ENCODE measurements at places on chromosomes 6 and 20.

GRCh38 chr20:1298166-1298565, 30.8 kb downstream of the SDCBP2 start:
- DNase-seq = no peak

DNA sequence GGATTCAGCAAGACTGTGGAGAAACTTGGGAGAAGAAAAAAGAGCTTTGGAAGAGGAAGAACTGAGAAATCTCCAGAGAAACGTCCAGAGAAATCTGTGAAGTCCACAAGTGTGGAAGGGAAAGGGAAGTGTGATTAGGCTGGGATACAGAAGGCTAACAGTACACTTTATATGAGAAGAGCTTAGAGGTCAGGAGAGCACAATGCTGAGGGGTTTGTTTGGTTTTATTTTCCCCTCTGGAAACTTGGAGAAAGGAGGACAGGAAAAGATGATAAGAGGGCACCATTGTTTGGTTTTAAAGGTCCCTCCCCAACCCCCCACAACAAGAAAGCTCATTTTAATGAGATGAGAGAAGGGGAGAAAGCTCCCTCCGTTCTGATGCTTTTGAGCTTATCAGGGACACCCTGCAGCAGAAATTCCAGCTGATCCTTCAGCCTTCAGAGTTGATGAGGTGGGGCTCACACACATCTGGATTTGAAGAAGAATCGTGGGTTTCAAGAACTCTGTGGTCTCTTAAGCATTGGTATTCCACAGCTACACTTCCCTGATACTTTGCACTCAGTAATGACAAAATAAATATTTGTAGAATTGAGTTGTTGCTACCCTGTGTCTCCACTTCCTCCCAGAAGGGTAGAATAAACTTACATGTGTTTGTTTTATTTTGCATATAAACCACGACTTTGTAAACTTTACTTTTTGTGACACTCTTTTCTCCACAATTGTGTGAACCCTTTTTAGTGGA, 1.9 kb downstream of the NT5E start:
- no peak for DNase-seq

- DNase-seq = no peak
Measured at GRCh38 chr6:134424165-134424797, 106.4 kb upstream of the SGK1 start.

GRCh38 chr6:85866758-85867401, 224.2 kb upstream of the SYNCRIP start:
- DNase-seq = no peak

DNA sequence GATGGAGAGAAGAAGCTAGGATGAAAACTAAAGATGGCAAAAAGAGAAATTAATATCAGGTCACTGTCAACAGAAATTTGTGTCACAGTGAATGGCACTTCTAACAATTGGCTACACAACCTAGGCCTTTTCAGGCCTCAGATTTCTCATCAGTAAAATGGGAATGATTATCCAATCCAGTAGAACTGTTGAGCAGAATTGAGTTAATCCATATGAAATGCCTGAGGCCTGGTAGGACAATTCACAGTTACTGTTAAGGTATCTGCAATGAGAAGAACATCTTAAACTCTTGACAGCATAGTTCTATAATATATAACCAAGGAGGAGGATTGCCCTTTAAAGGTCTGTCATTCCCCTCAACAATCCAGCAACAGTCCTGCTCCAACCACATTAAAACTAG, 217.9 kb upstream of the ZNF217 start:
- no peak for DNase-seq

- DNase-seq = no peak
Measured at GRCh38 chr6:170276369-170277057, 14.4 kb downstream of the DLL1 start.

GRCh38 chr6:54404791-54405190, 96.5 kb downstream of the TINAG start:
- DNase-seq = no peak

DNA sequence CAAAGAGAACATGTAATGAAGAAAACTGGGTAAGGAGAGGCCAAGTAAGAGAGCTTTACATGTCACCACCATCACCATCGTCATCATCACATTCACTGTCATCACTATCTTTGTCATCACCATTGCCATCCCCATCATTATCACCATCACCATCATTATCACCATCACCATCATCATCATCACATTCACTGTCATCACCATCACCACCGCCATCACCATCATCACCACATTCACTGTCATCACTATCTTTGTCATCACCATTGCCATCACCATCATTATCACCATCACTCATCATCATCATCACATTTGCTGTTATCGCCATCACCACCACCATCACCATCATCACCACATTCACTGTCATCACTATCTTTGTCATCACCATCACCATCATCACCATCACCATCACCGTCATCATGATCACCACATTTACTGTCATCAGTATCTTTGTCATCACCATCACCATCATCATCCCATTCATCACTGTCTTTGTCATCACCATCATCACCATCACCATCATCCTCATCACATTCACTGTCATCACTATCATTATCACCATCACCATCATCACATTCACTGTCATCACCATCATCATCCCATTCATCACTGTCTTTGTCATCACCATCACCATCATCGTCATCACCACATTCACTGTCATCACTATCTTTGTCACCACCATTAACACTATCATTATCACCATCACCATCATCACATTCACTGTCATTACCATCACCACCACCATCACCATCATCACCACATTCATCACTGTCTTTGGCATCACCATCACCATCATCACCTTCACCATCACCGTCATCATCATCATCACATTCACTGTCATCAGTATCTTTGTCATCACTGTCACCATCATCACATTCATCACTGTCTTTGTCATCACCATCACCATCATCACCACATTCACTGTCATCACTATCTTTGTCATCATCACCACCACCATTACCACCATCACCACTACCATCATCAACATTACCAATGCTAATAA, 172.3 kb downstream of the ERMARD start:
- DNase-seq = no peak

DNA sequence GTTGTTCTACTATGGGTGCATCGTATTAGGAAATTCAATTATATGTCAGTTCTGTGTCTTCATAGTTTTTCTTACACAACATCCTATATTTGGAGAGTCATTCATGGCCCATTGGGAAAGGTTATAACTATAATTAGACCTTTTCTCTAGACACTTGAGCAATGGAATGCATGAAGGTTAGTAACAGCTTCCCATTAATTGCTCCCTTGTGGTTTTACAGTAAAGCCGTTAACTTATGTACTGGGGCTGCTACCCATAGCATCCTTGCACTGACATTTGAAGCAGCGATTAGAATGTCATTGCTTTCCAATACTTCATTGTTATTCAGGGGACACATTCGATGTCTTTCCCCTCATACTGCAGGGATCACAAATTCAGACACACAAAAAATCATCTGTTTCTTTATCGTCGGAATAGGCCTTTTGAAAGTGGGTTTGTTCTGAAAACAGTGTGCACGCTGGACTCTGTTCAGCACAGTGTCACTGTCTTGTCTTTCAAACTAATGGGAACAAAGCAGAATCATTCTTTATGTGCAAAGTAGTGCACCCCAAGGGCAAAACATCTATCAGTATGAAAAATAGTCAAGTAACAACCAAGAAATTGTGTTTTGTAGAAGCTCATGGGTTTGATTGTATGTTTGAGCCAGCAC, 634.3 kb upstream of the MAP3K7 start:
- no peak for DNase-seq

DNA sequence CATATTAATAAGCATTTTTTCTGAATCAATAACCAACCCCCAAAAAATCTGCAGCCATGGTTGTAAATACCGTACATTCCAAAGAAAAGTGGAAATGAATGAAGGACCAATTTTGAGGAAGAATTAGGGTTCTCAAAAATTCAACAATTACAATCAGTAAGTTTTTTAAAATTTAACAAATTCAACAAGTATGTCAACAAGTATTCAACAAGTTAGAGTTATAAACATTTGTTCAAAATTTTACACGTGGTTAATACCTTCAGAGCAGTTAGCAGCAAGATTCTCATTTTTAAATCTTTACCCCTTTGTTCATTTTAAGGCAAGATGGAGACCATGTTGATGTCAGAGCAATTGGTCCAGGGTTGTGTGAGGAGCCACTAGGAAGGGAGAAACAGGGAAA, 27.6 kb upstream of the ANKEF1 start:
- no peak for DNase-seq

DNA sequence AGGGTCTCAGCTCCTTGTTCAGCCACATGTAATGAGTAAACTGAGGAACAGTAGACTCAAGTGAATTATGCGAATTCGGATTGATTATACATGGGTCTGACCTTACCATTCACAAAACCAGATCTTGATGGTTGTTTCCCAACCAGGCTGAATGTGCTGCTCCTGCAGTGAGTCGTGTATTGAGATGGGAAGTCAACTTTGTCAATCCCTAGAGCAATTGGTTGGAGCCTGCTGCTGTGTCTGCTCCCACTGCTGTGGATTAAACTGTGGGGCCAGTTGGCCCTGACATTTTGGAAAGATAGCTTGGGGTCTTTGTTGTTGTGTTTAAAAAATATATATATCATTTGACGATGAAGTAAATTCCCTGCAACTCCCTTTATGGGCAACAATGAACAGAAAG, 23.9 kb downstream of the FAM50B start:
- no peak for DNase-seq

DNA sequence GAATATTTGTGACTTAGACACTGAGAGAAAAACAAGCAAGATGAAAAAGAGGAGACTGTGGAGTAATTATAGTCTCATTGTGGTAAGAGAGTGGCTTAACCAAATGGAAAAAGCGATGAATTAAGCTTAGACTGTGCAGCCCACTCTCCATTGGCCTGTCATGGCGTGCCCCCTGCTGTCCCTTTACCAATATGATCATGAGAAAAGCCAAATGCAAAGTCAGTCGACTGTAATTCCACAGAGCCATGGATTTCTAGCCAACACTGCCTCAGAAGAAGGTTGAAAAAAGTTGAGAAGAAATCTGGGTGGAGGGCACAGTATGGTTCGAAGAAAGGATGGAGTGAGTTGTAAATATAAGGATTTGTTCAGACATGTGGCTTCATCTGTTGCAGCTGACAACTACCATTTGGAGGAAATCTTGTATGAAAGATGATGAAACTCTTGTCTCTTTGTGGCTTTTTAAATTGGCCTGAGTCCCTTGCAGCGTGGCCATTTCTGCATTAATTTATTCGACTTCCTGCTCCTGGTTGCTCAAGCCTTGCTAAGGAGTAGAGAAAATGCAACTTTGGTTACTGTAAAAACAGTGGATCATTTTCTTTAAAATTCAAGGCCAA, 251.4 kb downstream of the DOK5 start:
- DNase-seq = no peak

DNA sequence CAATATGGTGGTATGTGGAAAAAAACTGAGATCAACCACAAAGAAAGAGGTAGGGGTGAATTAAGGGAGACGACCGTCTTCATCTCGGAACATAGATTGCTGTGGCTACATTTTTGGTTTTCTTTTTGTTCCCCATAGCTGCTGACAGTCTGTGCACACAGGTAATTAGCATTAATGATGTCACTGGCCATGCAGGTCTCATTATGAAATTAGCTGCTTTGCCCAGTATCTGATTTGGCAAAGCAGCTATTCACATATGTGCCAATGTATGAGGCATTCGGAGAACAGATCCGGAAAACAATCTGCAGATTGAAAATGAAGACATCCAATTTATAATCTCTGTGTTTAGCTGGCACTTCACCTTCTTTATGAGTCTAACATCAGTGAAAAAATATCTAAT, 13.1 kb downstream of the NOX3 start:
- DNase-seq = no peak

DNA sequence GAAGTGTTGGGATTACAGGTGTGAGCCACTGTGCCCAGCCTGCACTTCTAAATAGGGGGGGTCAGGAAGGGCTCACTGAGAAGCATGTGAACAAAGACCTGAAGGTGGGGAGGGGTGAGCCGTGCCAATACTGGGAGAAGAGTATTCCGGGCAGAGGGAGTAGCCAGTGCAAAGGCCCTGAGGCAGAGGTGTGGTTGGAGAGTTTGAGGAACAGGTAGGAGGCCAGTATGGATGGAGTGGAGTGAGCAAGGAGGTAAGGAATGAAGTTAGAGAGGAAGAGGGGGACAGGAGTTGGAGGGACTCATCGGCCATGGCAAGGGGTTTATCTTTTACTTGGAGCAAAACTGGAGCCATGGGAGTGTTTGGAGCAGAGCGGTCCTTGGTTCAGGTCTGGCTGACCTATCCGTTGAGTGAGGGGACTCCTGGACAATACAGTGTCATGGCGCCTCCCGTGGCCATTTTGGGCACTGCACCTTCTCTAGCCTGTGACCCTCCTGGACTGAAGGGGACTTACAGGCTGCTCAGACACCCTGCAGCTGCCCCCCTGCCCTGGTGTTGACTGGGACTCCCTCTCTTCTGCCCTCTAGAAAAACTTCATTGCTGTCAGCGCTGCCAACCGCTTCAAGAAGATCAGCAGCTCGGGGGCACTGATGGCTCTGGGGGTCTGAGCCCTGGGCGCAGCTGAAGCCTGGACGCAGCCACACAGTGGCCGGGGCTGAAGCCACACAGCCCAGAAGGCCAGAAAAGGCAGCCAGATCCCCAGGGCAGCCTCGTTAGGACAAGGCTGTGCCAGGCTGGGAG, 12.1 kb downstream of the FOXS1 start:
- DNase-seq = peak; percentile 55

DNA sequence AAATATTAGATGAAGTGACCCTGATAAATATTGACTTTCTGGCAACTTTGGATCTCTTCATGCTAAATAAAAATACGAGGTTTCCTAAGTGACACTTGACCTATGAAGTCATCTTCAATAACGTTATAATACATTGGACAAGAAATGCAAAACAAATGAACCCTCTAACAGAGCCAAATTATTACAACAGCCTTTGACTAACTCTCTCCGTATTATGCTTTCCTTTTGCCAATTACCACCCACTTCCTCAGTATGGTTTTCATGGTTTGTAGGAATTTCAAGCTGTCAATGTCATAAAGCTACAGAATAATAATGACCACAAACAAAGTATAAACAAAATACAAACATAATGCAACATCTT, 210.5 kb downstream of the MOXD1 start:
- no peak for DNase-seq

- no peak for DNase-seq
Measured at GRCh38 chr6:28205879-28206278, 19.2 kb upstream of the ZSCAN9 start.

- no peak for DNase-seq
Measured at GRCh38 chr6:159181914-159182313, 12.7 kb downstream of the FNDC1 start.

- DNase-seq = no peak
Measured at GRCh38 chr6:156868385-156868784, 91.2 kb downstream of the ARID1B start.

DNA sequence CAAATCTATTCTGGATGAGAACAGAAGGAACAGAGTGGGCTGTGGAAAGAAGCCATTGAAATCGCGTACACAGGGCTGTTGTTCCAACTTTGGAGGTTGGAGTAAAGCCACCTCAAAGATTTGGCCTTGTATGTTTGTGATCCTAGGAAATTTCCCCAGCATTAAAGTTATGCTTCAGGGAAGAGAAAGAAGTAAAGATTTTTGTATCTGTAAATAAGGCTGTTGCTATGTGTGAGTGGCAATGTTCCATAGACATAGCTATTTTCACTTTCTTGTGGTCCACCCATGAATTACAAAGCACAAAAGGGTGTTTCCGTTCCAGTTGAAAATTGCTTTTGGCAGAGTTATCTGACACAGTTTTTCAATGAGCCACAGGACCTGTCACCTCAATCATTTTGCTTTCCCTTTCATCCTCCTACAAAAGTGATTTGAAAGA, 321.3 kb downstream of the TFAP2B start:
- DNase-seq = no peak

GRCh38 chr20:52983726-52984450, 11.7 kb downstream of the TSHZ2 start:
- no peak for DNase-seq
